Left lung (tissue), 14 donors: ENCODE measurements at places on chromosomes 4 and X. TPM values are rescaled to one million over a fixed set of nuclear protein-coding genes. Genes with fewer than 3 reads are reported as not detected.

SSX1 gene
- total RNA-seq, result not detected

DNA sequence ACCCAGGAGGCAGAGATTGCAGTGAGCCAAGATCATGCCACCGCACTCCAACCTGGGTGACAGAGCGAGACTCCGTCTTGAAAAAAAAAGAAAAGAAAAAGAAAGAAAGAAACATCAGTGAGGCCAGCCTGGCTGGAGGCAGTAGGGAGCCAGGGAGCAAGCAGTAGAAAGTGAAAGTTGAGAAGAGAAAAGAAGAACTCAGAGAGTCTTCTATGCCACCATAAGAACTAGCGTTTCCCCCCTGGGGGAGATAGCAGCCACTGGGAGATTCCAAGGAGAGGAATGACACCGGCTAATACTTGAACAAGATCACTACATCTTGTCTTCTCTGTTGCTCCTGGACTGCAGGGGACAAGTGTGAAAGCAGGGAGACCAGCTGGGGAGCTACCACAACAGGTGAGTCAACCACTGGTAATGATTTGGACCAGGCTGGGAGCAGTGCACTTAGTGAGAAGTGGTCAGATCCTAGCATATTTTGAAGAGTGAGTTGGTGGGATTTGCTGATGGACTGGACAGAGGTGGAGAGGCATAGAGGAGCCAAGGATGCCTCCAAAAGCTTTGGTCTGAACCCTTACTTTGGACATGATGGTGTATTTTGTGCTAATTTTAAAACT, 33.4 kb downstream of the SLC2A9 start:
- H3K4me1 ChIP-seq, result peaks cover 5% of the 10 kb centered on the region
- H3K4me3 ChIP-seq, result no peak overlapping the region
- no peaks in the 10 kb centered on the region for H3K36me3 ChIP-seq
- H3K27ac ChIP-seq, result no peak overlapping the region
- no peak for DNase-seq

DNA sequence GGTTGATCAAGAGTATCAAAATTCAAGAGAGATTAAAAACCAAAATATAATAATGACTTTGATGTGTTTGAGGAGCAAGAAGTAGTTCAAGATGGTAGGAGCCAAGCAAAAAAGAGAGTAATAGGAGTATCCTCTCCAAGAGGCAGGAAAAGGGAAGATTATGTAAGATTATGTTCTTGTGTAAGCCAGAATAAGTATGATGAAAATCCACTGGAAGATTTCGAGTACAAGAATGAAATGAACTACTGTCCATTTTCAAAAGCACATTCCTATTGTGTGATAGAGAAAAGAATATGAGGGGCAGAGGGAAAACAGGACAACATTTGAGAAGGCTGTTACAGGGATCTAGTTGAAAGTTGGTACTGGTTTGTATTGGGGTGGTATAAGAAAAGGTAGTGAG, 659.6 kb upstream of the INTU start:
- H3K27me3 ChIP-seq, result no peaks in the 10 kb centered on the region
- H3K27ac ChIP-seq, result no peak overlapping the region
- no peaks in the 10 kb centered on the region for H3K36me3 ChIP-seq

DNA sequence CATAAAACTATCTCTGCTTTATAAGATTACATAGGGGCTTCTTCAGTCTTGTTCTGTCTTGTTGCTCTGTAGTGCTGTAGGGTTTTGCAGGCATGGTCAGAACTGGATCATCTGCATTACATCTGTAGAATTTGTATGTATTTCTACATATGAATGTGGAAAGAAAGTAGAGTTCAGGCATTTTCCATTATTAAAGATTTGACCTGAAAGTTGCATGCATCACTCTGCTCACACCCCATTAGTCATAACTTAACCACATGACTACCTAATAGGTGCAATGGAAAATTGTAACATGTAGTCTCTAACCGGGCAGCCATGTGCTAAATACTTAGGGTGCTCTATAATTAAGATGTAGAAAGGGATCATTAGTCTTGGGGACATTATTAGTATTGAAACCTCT, 45.7 kb upstream of the AGA start:
- H3K4me3 ChIP-seq, result no peak overlapping the region
- no peaks in the 10 kb centered on the region for H3K36me3 ChIP-seq
- no peak for DNase-seq
- H3K27me3 ChIP-seq, result no peaks in the 10 kb centered on the region
- H3K27ac ChIP-seq, result no peak overlapping the region
- no peaks in the 10 kb centered on the region for H3K4me1 ChIP-seq

RRH gene
- total RNA-seq, result 0.24 TPM

DNA sequence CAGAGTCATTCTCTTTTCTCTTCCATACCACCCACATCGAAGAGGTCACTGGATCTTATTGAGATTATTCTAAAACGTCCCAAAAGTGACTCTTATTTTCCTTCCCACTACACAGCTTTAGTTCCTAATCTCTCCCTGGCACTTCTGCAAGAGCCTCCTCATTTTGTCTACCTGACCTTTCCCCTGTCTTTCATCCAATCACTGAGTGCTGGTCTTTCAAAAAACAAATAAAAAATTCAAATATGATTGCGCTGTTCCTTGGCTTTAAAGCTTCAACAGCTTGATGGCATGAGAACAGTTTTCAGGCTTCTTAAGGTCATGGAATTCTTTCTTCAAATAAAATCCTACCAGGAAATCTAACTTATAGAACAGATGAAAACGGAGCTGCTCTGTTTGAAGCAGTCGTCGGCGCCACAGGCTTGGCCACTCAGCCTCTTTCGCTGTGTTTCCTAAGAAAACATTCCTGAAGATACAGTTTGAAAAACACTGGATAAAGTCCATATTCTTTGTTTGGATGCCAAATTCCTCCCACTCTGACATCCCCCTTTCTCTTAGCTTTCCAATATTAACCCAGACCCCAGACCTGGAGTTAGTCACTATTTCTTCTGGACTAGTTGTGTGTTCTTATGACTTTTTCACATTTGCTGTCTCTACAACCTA, 12.5 kb downstream of the SYTL5 start:
- no peaks in the 10 kb centered on the region for H3K36me3 ChIP-seq
- no peaks in the 10 kb centered on the region for H3K4me1 ChIP-seq
- no peak overlapping the region for H3K4me3 ChIP-seq
- DNase-seq, result no peak
- no peaks in the 10 kb centered on the region for H3K27me3 ChIP-seq

- no peak overlapping the region for H3K4me3 ChIP-seq
- no peaks in the 10 kb centered on the region for H3K36me3 ChIP-seq
- peaks cover 39% of the 10 kb centered on the region for H3K4me1 ChIP-seq
- H3K27ac ChIP-seq, result peak overlapping the region; percentile 48
Observed at GRCh38 chr4:121688701-121689100, 8.1 kb downstream of the ANXA5 start.

ERVMER34-1 gene
- 3.0 TPM for total RNA-seq

GRCh38 chr4:112036886-112037285, 108.4 kb upstream of the FAM241A start:
- peaks cover 27% of the 10 kb centered on the region for H3K27me3 ChIP-seq
- H3K4me3 ChIP-seq, result no peak overlapping the region
- no peak overlapping the region for H3K27ac ChIP-seq
- no peak for DNase-seq
- no peaks in the 10 kb centered on the region for H3K36me3 ChIP-seq

GRCh38 chr4:122293374-122294365, 85.1 kb upstream of the ADAD1 start:
- H3K4me3 ChIP-seq, result no peak overlapping the region
- no peaks in the 10 kb centered on the region for H3K4me1 ChIP-seq
- H3K27ac ChIP-seq, result no peak overlapping the region
- H3K36me3 ChIP-seq, result no peaks in the 10 kb centered on the region
- no peaks in the 10 kb centered on the region for H3K27me3 ChIP-seq

- no peak for DNase-seq
- H3K36me3 ChIP-seq, result no peaks in the 10 kb centered on the region
- H3K27ac ChIP-seq, result no peak overlapping the region
- H3K4me3 ChIP-seq, result no peak overlapping the region
Observed at GRCh38 chr4:132564920-132565319, 584.2 kb upstream of the PCDH10 start.

DNA sequence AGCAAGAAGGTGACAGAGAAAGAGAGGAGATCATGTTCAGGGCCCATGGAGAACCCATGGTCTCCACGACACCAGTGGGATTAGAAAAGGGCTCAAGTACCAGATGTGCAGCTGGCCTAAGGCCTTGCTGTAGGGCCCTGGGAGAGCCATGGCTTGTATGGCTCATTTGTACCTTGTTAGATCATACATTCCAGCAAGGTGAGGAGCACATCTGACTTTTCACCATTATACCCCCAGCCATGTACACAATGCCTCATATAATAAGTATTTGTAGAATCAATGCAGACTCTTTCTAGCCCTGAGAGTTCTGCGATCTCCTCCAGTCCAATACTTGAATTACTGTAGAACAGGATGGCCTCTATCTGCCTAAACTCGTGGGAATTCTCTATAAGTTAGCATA, 94.2 kb upstream of the MAP3K15 start:
- no peak for DNase-seq
- no peak overlapping the region for H3K27ac ChIP-seq
- H3K4me1 ChIP-seq, result no peaks in the 10 kb centered on the region
- H3K36me3 ChIP-seq, result no peaks in the 10 kb centered on the region
- H3K4me3 ChIP-seq, result no peak overlapping the region

DNA sequence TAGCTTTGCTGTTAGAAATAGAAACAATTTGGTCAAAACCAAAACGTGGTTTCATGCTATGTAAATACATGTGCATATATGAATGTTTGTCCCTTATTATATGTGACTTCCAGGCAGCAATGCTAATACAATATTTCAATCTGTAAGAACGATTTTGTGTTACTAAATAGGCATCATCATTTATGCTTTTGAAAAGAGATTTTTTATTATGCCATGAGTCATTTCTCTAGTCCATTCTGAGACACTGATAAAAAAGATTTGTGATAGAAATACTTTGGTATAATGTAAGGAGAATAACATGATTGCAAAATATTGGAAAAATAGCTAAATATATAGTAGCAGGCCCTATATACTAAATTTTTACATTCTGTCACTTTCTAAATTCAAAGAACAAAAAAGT, 28.9 kb downstream of the SYNPO2 start:
- H3K4me1 ChIP-seq, result no peaks in the 10 kb centered on the region
- no peak overlapping the region for H3K27ac ChIP-seq
- no peak for DNase-seq

CRLF2 gene
- total RNA-seq, result 0.58 TPM

DNA sequence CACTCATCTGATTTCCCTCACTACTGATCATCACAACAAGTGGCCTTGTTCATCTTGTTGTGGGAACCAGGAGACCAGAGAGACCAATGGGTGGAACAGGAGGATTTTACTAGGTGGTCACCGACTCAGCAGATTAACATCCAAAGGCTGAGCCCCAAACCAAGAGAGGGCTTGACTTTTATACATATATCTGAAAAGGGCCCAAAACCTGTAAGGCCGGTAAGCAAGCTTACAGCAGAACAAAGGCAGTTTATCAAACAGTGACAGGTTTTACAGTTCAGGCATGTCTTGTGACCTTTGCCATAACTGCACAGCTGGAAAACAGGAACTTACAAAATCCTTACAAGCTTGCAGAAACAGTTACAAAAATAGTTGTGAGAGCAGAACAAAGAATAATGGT, 195.9 kb downstream of the OR13H1 start:
- DNase-seq, result no peak
- no peak overlapping the region for H3K27ac ChIP-seq
- H3K27me3 ChIP-seq, result no peaks in the 10 kb centered on the region

DNA sequence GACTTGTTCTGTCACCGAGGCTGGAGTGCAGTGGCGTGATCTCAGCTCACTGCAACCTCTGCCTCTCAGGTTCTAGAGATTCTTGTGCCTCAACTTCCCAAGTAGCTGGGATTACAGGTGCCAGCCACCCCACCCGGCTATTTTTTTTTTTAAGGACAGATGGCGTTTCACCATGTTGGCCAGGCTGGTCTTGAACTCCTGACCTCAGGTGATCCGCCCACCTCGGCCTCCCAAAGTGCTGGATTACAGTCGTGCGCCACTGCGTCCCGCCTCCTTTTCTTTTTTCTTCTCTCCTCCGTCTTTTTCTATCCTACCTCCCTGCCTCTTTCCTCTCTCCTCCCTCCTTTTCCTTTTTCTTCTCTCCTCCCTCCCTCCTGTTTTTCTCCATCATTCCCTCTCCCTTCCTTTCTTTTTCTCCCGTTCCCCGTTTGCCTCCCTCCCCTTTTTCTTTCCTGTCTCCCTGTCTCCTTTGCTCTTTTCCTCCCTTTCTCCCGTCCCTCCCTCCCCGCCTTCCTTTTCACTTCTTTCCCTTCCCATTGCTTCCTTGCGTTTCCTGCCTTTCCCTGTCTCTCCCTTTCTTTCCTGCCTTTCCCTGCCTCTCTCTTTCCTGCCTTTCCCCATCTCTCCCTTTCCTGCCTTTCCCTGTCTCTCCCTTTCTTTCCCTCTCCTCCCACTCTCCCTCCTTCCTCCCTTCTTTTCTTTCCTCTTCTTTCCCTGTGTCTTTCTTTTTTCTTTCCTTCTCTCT, 2.1 kb upstream of the SLC25A6 start:
- H3K27me3 ChIP-seq, result no peaks in the 10 kb centered on the region
- H3K4me3 ChIP-seq, result no peak overlapping the region
- DNase-seq, result no peak
- peak overlapping the region; percentile 25 for H3K27ac ChIP-seq

NPY5R gene
- 0.29 TPM for total RNA-seq

DNA sequence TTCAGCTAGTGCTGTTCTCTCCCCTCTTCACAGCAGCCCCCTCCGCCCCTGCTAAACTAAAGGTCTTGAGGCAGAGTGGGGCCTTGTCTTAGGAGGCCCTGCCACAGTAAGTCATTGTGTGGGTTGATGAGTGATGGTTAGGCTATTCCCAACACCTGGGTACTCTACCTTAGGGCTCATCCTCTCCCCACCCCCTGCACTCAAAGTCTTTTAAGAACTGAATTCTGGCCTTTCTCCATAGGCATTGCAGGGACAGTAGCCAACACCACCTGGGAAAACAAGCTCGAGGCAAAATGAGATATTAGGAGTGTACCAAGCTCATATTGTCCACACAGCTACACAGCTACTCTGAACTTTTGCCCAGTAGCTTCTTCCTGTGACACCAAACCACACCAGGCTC, 42.5 kb downstream of the RAB40AL start:
- H3K27ac ChIP-seq, result no peak overlapping the region
- no peaks in the 10 kb centered on the region for H3K27me3 ChIP-seq
- H3K36me3 ChIP-seq, result no peaks in the 10 kb centered on the region
- H3K4me1 ChIP-seq, result no peaks in the 10 kb centered on the region

TRIM75 gene
- total RNA-seq, result not detected

GRCh38 chr4:76250962-76251361, 559 bp upstream of the FAM47E start:
- peaks cover 27% of the 10 kb centered on the region for H3K27me3 ChIP-seq
- DNase-seq, result no peak
- H3K36me3 ChIP-seq, result no peaks in the 10 kb centered on the region
- H3K4me3 ChIP-seq, result peak overlapping the region; percentile 51
- peaks cover 21% of the 10 kb centered on the region for H3K4me1 ChIP-seq
- peak overlapping the region; percentile 67 for H3K27ac ChIP-seq

GRCh38 chr4:68272380-68272779, 26.9 kb upstream of the TMPRSS11B start:
- no peak overlapping the region for H3K4me3 ChIP-seq
- no peak for DNase-seq
- no peaks in the 10 kb centered on the region for H3K27me3 ChIP-seq

GRCh38 chrX:40085102-40085551, 12.6 kb downstream of the BCOR start:
- H3K4me1 ChIP-seq, result no peaks in the 10 kb centered on the region
- H3K27me3 ChIP-seq, result peaks cover 24% of the 10 kb centered on the region
- H3K36me3 ChIP-seq, result no peaks in the 10 kb centered on the region
- H3K4me3 ChIP-seq, result no peak overlapping the region

XAGE1A gene
- total RNA-seq, result not detected

- H3K27me3 ChIP-seq, result no peaks in the 10 kb centered on the region
- no peak overlapping the region for H3K27ac ChIP-seq
- no peak overlapping the region for H3K4me3 ChIP-seq
- DNase-seq, result no peak
- no peaks in the 10 kb centered on the region for H3K4me1 ChIP-seq
- H3K36me3 ChIP-seq, result peaks cover 17% of the 10 kb centered on the region
Observed at GRCh38 chrX:71439420-71439819, 73.3 kb downstream of the TAF1 start.
